GDM1 (cell line): ENCODE measurements at places on chromosomes 4 and X.

GRCh38 chr4:105092356-105092755, 54.3 kb upstream of the TET2 start:
- no peak for DNase-seq

DNA sequence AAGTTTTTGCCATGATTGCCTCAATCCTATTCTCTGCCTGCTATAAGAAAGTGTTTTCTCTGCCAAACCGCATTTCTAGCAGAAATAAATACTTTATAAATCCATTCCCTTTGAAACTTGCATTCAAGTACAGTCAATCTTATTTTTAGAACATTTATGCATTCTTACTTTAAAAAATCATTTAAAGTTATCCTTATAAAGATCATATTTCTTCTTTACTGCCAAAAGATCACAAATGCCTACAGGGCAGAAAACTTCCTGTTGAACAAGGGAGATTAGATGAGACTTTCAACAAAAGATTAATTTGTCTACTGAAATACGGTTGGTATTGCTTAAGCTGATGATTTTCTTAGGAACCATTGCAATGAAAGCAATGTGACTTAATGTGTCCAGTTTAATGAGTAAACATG, 207.2 kb upstream of the SLIT2 start:
- no peak for DNase-seq

- no peak for DNase-seq
Observed at GRCh38 chrX:154481911-154482601, 3.0 kb upstream of the LAGE3 start.

GRCh38 chrX:40012039-40012867, 85.5 kb downstream of the BCOR start:
- no peak for DNase-seq

GRCh38 chr4:8544282-8544681, 35.9 kb upstream of the GPR78 start:
- DNase-seq, result no peak
